H4 (cell line): ENCODE measurements at places on chromosomes 16 and 17. TPM values are rescaled to one million over a fixed set of nuclear protein-coding genes. Genes with fewer than 3 reads are reported as not detected.

GRCh38 chr17:3965118-3965800 lies 1.0 kb upstream of the ATP2A3 start:
- no peak for DNase-seq

DNA sequence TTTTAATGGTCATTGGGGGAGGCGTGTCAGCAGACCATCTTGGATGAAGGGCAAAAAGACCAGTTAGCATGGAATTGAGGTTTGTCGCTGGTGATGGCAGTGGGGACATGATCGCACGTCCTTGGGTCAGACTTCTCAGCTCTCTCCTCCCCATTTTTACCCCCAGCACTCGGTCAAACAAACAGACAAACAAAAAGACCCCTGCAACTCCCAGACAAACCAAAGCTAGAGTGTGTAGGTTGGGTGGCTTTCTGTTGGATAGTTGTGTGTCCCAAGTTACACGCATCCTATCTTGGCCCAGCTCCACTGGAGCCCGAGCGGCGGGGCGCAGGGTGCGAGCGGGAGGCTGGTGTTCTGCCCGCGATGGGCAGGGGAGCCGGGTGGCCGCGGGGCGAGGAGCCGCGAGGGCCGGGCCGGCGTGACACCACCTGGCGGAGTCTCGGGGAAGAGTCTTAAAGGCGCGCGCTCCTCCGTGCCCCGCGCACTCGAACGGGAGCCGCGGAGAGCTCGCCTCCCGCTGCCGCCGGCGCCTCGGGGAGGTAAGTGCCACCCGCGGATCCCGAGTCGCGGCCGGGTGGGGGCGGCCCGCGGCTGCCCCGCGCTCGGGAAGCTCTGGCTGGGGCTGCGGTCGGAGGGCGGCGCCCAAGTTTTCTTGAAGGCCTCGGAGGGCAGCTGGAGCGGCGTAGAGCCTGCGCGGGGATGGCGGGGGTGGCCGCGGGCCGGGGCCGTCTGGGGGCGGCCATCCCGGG lies 18.5 kb upstream of the NTN1 start:
- DNase-seq = no peak

Gene DLG4
- 2.3 and 3.9 TPM in 2 replicates for total RNA-seq

Gene CCL16
- total RNA-seq = not detected in 2 replicates

DNA sequence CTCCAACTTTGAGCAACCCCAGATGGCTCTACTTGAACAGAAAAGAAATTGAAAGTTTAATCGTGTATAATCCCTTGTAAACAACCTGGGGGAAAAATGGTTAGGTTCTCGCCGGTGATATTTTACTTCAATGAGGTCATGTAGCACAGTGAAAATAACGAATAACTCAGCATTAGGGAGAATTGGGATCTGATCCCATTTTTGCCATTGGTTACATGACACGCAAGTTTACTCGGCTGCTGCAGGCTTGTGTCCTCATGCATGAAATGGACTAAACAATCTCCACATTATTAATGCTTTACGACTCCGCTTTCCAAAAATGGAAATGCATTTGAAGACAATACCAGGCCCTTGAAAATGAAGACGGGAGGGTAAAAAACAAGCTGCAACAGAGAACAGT lies 45.5 kb upstream of the LRRC37A3 start:
- no peak for DNase-seq

DNA sequence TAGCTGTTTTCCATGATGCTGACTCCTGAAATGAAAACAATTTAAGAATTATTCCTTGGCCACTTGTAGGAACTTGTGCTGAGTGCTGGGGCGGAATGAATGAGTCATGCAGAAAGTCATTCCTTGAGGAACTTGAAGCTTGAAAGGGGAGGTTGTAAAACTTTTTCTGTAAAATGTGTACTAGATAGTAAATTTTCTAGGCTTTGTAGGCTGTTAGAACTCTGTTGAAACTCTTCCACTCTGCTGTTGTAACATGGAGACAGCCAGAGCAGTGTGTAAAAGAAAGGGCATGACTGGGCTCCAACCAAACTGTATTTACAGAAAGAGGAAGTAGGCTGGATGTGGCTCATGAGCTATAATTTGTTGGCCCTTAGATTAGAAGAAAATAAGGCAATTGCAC lies 46.1 kb downstream of the ABCA8 start:
- peak; percentile 79 for DNase-seq

DNA sequence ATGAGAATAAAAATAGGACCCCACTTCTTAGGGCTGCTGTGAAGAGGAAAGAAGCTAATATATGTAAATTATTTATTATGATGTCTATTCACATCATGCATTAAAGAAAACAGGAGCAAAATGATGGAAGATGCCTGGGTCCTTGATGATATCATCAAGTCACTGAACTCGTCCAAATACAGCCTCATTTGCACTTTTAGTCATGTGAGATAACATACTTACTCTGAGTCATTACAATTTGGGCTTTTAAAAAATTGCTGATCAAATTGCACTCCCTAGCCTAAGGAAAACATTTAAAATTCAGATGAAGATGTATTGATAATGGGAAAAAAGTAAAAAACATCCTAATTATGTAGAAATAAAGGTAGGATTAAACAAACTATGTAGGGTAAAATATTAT lies 302.7 kb upstream of the CCL2 start:
- DNase-seq = no peak

DNA sequence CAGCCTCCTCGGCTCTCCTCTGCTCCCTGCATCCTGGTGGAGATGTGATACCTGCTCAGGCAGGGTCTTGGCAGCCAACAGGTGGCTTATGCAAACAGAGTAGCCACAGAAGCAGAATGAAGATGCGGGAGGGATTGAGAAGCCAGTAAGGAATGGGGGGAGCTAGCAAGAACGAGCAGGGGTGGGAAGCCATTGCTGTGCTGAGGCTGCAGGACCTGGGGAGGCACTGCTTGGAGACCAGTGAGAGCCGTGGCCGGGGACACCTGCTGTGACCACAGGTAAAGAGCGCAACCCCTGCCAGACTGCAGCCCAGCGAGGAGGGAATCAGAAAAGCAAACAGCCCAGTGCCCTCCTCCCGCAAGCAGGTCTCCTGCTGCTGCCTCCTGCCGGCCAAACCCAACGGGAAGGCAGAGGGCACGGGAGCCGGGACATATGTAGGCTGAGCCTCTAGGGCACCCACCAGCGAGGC lies 14.7 kb downstream of the AIPL1 start:
- DNase-seq = no peak

Gene GNG13
- total RNA-seq = not detected in 2 replicates

GRCh38 chr16:66247516-66248481 lies 118.7 kb upstream of the CDH5 start:
- peak; percentile 72 for DNase-seq

DNA sequence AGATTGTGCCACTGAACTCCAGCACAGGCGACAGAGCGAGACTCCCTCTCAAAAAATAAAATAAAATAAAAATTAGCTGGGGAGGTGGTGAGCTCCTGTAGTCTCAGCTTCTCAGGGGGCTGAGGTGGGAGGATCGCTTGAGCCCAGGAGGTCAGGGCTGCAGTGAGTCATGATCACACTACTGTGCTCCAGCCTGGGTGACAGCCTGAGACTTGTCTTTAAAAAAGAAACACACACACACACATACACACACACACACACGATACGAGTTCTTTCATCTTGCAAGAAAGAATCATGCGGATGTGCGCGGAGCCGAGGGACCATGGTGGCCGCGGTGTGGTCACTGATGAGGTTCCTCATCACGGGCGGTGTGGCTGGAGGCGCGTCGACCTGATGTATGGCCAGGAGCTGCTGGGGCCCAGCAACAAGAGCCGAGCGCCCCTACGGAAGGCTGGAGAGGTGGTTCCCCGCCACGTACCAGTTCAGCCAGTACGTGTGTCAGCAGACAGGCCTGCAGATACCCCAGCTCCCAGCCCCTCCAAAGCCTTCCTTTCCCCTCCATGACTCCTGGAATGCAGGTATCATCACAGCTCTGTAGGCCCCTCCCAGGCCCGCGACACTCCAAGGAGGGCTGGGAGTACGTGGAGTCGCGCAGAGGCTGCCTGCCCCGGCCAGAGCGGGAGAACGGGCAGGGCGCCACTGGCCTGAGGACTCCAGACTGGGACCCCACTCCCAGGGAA lies 20.7 kb downstream of the NXN start:
- no peak for DNase-seq

- no peak for DNase-seq
Measured at GRCh38 chr17:83019376-83019775, 60.0 kb upstream of the METRNL start.

GRCh38 chr17:59175076-59175475 lies 19.5 kb downstream of the PRR11 start:
- no peak for DNase-seq

DNA sequence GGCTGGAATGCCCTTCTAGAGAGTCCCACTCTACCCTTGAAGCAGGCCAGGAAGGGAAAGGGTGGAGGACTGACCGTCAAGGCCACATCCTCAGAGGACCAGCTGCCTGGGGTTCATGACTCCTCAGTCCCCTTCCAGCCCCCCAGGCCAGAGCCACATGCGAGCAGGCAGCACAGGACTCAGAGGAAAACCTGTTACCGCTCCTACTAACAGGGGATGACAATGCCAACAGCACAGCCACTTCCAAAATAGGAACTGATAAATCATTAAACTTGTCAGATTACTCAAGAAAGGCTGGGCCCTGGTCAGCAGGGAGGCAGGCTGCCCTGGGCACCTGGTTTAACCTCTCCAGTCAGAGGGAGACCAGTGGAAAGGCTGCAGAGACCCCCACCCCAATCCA lies 206.2 kb upstream of the SDK2 start:
- no peak for DNase-seq

DNA sequence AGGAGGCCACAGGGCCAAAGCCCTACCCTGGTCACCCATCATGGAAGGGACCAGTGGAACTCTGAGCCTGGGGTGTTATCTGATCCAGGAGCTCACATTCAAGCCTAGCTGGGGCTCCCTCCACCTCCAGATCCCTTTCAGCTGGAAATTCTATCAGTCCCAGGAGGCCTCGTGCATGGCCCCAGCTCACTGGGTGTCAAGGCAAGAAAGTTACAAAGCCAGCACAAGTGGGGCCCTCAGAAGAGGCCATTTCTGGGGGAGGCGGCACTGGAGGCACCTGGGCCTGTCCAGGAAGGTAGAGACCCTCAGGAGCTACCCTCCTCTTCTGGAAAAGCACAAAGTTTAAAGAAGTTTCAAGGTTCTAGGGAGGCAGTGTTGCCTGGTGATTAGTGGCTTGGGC lies 4.8 kb downstream of the CA7 start:
- DNase-seq = no peak

Gene C16orf46
- 0.48 and 0.80 TPM in 2 replicates for total RNA-seq

GRCh38 chr16:54648575-54648974 lies 282.1 kb upstream of the IRX5 start:
- no peak for DNase-seq

DNA sequence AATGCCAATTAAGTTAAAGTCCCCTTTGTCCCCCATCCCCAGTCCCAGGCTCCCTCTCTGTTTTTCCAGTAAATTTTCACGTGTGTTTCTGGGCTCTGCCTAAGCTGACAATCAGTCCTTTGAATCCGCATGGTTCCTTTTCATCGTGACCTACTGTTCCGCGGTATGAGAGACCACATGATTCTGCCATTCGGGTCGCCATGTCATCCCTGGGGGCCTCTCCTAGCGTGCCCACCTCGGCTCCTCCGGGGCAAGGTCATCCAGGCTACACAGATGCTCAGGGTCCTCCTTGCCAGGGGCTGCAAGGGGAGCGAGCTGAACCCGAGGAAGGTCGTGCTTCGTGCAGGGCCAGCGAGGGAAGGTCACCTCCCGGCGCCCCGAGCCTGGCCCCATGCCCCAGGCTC lies 157.6 kb downstream of the RAB11FIP4 start:
- peak; percentile 35 for DNase-seq

GRCh38 chr16:13733561-13733960 lies 186.4 kb upstream of the ERCC4 start:
- DNase-seq = peak; percentile 37

Gene KRT27
- total RNA-seq = not detected in 2 replicates

Gene STH
- not detected in 2 replicates for total RNA-seq

Gene SDR42E2
- not detected in 2 replicates for total RNA-seq

DNA sequence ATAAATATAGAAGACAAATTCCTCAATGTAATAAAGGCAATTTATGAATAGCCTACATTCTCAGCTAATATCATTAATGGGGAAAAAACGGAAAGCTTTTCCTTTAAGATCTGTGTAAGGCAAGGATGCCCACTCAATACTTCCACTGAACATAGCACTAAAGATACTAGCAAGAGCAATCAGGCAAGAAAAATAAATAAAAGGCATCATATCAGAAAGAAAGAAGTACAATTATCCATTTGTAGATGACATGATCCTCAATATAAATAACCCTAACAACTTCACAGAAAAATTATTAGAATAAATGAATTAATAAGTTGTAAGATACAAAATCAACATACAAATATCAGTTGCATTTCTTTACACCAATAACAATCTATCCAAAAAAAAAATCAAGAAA lies 37.1 kb downstream of the C16orf87 start:
- DNase-seq = no peak

GRCh38 chr16:30941600-30942425 lies 7.1 kb upstream of the ORAI3 start:
- DNase-seq = peak; percentile 70

- DNase-seq = peak; percentile 61
Measured at GRCh38 chr16:89909777-89910716, 8.6 kb upstream of the MC1R start.

- DNase-seq = no peak
Measured at GRCh38 chr16:7351610-7352510, 19.2 kb downstream of the RBFOX1 start.

Gene KRTAP9-2
- total RNA-seq = not detected in 2 replicates

DNA sequence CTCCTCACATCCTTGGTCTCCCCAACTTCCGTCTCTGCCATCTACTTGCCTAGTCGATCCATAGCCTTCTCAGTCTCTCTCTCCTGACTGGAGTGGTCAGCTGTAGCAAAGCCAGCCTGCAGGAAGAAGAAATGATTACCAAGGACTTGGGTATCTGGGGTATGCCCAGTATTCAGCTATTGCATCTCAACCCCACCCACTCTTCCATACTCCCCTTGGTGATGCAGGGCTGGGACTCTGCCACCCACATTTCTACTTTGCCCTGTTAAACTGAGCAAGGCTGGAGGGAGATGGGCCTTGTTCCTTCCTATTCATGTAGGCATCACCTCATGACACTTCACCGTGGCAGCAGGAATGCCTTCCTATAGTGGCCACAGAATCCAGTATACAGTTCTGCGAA lies 2.3 kb downstream of the COPRS start:
- no peak for DNase-seq

GRCh38 chr16:67277999-67278772 lies 1.1 kb upstream of the PLEKHG4 start:
- DNase-seq = peak; percentile 72

GRCh38 chr17:4342535-4342934 lies 23.9 kb downstream of the UBE2G1 start:
- no peak for DNase-seq

- DNase-seq = no peak
Measured at GRCh38 chr16:85139881-85140339, 27.6 kb upstream of the CIBAR2 start.

- DNase-seq = no peak
Measured at GRCh38 chr16:2843526-2843925, 13.4 kb downstream of the ZG16B start.

Gene UTS2R
- total RNA-seq = not detected in 2 replicates

GRCh38 chr16:88376835-88377726 lies 5.7 kb upstream of the ZNF469 start:
- no peak for DNase-seq

Gene CD79B
- 1.1 TPM in 1 of 2 replicates, not detected in the other for total RNA-seq
